Breast epithelium (tissue), 4 donors: ENCODE measurements at places on chromosomes 2 and 18. TPM values are rescaled to one million over a fixed set of nuclear protein-coding genes. Genes with fewer than 3 reads are reported as not detected.

The HOXD1 gene
- total RNA-seq, result 1.3 TPM

The EMILIN1 gene
- total RNA-seq, result 26.9 TPM

The CPO gene
- 1.6 TPM for total RNA-seq

The CCDC74A gene
- 100 TPM for total RNA-seq

The DAPL1 gene
- not detected for total RNA-seq
